ENCODE measurements at places on chromosomes 12 and 14. TPM values are rescaled to one million over a fixed set of nuclear protein-coding genes. Genes with fewer than 3 reads are reported as not detected.

SH2B3 gene
- total RNA-seq = 9.3 TPM

MYF5 gene
- not detected for total RNA-seq

GLT8D2 gene
- 33.5 TPM for total RNA-seq

SERPINA3 gene
- total RNA-seq = under 0.01 TPM

POTEG gene
- not detected for total RNA-seq

AVPR1A gene
- total RNA-seq = not detected

GZMB gene
- total RNA-seq = not detected

KRT6B gene
- total RNA-seq = not detected

SDR9C7 gene
- not detected for total RNA-seq

PRB2 gene
- not detected for total RNA-seq

SIRT4 gene
- total RNA-seq = 2.0 TPM

RHEBL1 gene
- 0.72 TPM for total RNA-seq

POP5 gene
- total RNA-seq = 66.1 TPM
